Inflammatory macrophage treated with lipopolysaccharide for 1 hour (primary cell): ENCODE measurements at places on chromosomes 6 and 20.

GRCh38 chr6:14126191-14126590, 8.6 kb downstream of the CD83 start:
- DNase-seq, result no peak

DNA sequence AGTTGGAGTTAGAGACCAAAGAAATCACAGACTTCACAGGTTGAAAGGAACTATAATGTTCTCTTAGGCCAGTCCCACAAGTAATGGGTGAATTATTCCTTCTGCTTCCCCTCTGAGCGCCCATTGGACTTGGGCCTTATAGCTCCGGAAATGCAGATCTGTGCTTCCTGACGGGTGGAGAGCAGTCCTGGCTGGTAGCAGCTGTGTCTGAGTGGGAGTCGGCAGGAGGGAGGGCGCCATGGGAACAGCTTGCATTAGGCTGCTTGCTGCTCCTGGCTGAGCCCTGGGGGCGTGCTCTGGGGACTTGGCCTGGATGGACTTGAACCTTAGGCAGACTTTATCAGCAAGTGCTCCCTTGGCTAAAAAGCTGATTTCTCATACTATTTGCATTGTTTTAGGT, 18.4 kb upstream of the NUP153 start:
- no peak for DNase-seq

- DNase-seq, result no peak
These were observed 419.7 kb downstream of the CD109 start for GRCh38 chr6:74115674-74116073.

DNA sequence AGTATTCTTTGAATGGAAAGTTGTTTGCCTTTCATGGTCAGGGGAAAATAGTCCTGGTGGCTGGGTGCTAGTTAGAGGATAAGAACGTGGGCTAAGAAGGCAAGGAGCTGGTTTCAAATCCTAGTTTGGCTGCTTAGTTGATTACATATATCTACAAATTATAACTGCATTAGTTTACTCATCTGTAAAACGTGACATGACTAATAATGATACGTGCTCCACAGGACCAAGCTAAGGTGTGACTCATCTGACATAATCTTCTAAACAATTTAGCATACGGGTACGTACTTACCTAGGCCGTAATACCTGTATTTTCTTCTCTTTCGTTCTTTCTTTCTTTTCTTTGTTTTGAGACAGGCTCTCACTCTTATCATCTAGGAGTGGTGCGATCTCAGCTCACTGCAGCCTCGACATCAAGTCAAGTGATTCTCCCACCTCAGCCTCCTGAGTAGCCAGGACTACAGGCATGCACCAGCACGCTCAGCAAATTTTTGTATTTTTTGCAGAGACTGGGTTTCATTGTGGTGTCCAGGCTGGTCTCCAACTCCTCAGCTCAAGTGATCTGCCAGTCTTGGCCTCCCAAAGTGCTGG, 1274.2 kb upstream of the GJE1 start:
- DNase-seq, result no peak

- DNase-seq, result no peak
These were observed 1.7 kb downstream of the GABBR1 start for GRCh38 chr6:29631209-29631810.
